ENCODE measurements at places on chromosomes 4 and X.

- DNase-seq, result no peak
Observed at GRCh38 chr4:16023776-16024408, 59.9 kb downstream of the PROM1 start.

GRCh38 chrX:18617407-18617750, 54.5 kb downstream of the RS1 start:
- no peak for DNase-seq

DNA sequence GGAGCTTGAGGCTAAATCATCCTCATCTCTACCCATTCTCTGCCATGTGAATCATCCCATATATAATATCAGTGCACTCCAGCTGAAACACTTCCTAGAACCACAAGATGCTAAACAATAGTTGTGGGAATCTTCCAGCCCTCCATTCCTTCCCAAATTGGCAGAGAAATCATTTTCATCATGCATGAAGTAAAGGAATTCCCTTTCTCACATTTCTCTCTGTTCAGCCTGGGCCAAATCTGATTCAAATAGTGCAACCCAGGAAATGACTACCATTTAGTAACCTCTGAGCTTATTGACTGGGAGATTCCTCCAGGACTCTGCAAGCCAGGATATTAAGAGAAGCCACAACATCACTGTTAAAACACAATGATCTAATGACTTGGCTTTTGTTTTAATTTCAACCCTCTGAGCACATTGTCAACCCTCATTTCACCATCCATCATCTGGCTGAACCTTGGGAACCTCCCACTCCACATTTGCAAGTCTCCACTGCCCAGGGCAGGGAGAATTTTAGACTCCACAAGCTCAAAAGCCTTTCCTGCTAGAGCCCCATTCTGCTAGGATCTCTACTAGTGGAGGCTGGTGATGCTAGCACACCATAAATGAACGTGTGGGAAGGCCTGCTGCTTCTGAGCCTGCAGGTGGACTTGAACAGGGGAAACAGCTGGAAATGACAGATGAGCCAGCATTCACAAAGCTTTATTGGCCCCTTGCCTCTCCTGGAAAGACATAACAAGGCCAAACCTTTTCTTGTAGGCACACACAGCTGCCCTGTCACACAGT, 133.9 kb downstream of the TET2 start:
- DNase-seq, result no peak

- DNase-seq, result no peak
Observed at GRCh38 chrX:16957751-16958150, 11.3 kb downstream of the REPS2 start.

DNA sequence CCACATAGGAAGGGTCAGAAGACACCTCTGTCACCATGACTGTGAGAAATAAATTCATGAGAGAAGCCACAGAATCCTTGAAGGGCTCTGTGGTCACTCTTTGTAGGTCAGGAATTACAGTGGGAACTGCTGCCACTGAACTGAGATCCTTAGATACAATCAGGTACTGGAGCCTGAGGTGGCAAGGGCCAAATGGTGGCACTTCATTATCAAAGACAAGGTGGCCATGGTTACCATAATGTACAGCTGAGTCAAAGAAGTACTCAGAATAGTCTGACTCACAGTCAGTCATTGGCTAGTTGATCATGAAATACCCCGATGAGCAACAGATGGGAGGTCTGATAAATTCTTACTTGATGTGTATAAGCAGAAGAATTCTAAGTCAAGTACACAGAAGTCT, 131.9 kb downstream of the RTL3 start:
- no peak for DNase-seq

DNA sequence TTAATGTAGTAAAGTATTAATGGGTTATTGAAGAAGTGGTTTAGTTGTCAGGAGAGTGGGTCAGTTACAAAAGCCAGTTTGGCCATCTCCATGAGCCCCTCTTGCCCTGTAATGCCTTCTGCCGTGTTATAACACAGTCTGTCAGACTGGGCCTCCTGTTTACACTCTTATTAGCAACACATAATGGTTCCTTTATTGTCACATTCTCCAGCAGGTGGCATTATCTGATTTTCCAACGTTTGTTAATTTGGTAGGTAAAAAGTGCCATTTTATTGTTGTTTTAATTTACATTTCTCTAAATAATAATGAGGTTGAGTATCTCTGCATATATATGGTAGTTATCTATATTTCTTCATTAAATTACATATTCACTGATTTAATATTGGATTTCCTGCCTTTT, 560.8 kb downstream of the FGF13 start:
- no peak for DNase-seq

Data from stimulated activated CD4-positive, alpha-beta T cell treated with anti-CD3 and anti-CD28 coated beads, Interleukin-1b, Interleukin-23, amount 100 ng/mL, for 1 hour (primary cell).